Activated CD8-positive, alpha-beta memory T cell treated with anti-CD3 and anti-CD28 coated beads for 1 hour (primary cell): ENCODE measurements at places on chromosomes 13 and 19.

- DNase-seq: no peak
Measured at GRCh38 chr13:87754097-87754496, 82.9 kb downstream of the SLITRK5 start.

DNA sequence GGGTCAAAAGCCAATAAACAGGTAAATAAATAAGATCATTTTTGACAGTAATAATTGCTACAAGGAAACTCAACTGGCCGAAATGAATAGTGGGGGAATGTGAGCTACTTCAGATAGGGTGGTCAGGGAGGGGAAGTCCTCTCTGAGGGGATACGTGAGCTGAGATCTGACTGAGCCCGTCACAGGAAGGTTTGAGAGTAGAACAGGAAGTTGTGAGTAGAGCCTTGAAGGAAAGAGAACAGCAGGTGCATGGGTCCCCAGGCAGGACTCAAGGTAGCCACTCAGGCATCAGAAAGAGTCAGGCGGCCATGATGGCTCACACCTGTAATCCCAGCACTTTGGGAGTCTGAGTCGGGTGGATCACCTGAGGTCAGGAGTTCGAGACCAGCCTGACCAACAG lies 6.3 kb downstream of the IRGQ start:
- no peak for DNase-seq

GRCh38 chr19:13210941-13211340 lies 60.7 kb downstream of the IER2 start:
- DNase-seq: no peak

DNA sequence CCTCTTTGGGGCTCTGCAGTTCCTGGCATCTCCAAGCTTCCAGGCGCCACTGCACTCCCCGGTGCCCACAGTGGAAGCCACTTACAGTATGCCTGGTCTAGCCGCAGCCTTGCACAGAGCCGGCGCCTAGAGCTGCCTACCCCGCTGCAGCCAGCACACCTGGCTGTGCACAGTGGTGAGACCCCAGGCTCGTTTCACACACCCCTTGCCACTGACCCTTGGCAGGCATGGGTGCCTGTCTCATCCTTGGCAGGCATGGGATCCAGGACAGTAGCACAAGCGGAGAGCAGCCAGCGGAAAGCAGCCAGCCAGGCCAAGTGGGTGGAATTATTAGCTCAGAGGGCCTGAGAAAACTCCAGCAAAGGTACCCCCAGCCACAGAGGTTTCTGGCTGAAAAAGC lies 86.0 kb downstream of the SERP2 start:
- DNase-seq: no peak

- DNase-seq: no peak
Measured at GRCh38 chr19:48556163-48556562, 4.2 kb downstream of the SULT2B1 start.

GRCh38 chr19:1018932-1019615 lies 1.8 kb downstream of the TMEM259 start:
- DNase-seq: no peak

GRCh38 chr19:7973883-7974282 lies 30.4 kb upstream of the TIMM44 start:
- DNase-seq: no peak

GRCh38 chr19:50320596-50320995 lies 8.6 kb downstream of the KCNC3 start:
- DNase-seq: no peak

DNA sequence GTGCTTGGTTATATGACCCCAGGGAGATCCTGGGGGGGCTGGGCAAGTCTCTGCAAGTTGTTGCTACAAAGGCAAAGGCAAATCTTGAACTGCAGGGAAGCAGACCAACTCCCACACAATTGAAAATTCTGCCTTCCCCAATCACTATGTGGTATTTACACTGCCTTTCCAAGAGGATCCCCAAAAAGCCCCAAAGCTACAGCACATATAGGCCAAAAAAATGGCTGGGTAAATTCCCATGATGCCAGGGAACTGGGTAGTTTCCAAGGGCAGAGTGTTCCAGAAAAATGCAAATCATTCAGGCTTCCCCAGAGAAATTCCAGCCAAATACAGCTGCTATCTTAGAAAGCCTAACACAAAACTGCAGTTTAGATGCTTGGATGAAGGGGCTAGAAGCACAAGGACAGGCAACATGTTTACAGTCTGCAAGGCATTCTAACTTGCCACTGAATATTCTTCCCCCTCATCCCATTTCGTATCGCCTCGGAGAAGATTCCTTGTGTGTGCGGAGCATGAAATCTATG lies 6.2 kb downstream of the FOXO1 start:
- no peak for DNase-seq

DNA sequence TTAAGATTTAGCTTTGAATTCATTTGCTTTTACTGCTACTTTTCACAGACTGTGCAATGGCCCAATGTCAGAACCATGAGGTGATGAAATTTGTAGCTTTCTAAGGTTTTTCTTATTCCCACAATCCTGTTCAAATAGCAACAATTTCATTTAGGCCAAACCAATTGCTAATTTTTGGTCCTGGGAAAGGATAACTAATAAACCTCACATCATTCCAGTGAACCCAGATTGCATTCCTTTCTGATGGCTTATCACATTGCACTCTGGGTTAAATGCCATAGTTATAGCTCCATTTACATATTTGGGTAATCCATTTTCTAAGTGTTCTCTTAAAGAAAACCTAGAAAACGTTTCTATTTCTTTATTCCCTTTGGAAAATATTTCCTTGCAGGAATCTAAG lies 22.9 kb upstream of the POMP start:
- no peak for DNase-seq

GRCh38 chr19:28456252-28456651 lies 756.7 kb downstream of the UQCRFS1 start:
- no peak for DNase-seq

DNA sequence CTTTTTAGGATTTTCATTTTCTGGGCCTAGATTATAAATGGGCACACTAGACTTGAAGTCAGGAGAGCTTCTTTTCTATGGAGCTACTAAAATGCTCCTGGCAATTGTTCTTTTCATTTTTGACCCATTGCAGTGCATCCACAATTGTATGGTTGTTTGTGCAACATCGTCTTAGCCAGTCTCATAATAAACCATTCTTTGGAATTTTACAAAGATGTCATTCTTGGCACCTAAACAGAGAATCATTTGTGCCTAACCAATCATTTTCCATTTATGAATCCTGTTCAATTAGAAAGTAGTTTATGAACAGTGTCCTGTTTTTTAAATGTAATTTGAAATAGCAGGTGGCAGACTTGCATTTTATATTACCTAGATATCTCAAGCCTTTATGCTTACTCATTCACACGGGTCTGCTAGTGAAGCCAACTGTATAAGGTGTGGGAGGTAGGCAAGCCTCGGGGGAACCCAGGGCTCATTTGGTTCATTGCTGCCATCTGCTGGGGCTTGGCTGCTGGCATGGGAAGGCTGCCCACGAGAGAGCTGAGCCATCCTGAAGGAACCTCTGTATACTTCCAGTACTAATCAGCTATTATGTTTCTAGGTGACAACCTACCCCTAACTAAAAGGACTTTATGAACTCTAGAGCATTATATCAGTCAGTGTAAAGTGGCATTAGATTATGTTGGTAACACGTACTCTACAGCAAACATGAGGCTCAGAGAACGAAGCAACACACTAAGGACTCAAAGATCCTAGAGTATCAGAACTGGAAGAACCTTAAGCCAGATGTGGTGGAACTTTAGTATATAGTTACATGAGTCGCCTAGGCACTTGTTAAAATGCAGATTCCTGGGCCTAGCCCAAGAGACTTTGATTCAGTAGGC lies 60.0 kb downstream of the TPT1 start:
- peak; percentile 7 for DNase-seq

DNA sequence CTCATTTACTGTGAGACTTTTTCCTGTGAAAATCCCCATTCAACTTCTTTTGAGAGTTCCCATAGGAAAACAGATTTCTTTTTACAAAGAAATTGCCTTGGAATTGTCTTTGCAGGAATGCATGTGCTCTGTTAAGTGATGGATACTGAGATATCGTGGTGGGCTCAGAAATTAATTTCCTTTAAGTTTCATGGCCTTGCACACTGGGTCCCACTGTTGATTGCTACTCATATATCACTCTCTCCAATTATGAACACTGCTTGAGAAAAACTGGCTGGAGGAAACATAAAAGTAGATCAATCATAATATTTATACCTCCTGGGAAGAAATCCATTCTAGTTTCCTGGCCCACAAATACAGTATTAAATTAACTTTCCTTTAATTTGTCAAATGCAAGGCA lies 131.3 kb downstream of the OXGR1 start:
- no peak for DNase-seq

DNA sequence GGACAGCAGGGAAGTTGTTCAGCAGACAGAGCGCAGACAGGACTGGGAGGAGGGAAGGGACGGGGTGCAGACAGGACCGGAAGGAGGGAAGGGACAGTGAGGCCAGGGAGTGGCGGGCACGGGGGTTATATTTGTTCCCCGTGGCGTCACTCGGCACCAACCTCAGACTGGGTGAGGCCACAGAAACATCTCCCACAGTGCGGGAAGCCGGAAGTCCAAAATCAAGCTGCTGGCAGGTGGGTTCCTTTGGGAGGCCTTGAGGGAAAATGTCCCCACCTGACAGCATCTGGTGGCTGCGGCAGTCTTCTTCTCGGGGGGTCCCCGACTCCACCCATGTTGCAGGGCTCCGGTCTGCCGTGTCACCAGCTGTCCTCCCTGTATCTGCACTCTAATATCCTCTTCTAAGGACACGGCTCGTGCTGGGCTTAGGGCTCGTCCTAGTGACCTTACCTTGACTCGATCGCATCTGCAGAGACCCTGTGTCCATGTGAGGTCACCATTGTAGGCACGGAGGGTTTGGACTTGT lies 133.0 kb downstream of the STK24 start:
- DNase-seq: no peak

- DNase-seq: no peak
Measured at GRCh38 chr19:10523135-10523636, 5.9 kb upstream of the S1PR5 start.

GRCh38 chr19:33715462-33715861 lies 81.2 kb upstream of the KCTD15 start:
- DNase-seq: no peak

DNA sequence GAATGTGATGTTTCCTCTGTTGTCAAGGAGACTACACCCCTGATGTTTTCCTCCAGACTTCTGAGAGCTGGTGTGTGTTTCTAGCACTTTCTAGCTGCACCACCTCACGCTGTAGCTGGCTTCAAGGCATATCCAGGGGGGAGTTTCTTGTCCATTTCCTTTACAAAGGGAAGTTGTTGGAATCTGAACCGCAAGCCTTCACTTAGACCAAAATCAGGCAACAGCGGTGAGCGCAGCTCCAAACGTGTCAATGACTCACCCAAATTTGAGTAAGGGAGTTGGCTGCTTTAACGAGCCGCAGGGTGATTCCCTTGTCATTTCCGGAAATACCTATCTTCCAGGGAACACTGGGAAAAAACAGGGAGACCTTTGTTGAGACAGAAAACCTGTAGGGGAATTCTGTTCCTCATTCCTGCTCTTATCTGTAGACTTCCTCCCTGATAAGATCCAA lies 2.5 kb downstream of the LDLR start:
- DNase-seq: no peak

DNA sequence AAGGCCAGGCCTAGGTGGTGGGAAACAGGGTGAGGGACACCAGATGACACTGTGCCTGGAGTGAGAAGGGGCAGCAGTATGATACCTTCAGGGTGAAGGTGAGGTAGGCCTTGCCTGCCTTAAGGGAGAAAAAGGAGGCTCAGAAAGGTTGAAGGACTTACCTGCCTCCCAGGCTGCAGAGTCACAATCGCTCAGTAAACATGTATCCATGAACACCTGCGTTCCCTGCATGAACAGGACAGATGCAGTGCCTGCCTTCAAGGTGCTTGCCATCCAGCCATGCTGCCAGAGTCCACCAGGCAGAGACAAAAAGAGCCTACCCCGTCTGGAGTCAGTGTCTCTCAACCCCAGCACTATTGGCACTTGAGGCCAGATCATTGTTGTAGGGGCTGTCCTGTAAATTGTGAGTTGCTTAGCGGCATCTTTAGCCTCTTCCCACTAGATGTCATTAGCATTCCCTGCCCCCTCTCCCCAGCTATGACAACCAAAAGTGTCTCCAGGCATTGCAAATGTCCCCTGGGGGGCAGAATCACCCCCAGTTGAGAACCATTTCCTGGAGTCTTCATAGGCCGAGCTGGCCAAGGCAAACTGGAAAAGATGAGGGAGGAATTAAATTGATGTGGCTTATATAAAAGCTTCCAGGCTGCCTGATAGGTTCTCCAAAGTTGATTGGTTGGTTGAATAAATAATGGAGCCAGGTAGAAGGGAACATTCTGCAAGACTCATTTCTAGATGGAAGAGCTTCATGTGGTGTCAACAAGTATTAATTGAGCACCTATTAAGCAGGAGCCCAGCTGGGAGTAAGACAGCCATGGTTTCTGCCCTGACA lies 1.7 kb downstream of the MAP3K10 start:
- no peak for DNase-seq

- no peak for DNase-seq
Measured at GRCh38 chr19:40466985-40467734, at the start of gene SPTBN4. SPTBN4 (plus strand) TSS chr19:40467001; CDS start chr19:40472622, 5,621 bp downstream.

DNA sequence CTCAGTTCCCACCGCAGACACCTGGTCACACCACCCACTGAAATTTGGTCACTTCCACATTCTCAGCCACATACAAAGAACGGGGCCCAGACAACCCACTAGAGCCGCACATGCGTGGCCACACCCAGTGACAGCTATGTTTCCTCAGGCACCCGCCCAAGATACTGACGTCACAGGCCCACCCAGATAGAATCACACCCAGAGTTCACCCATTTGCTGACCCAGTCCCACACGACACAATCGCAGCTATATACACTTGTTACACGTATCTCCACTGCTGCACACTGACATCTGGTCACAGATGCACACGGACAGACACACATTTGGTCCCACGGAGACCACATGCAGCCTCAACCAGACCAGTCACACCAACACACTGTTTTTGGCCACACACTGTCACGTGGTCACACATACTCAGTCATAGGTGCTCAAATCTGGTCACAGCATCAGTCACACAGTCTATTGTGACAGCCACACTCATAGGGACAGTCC lies 2.9 kb downstream of the NUMBL start:
- DNase-seq: no peak

GRCh38 chr13:23979361-23980159 lies 82.3 kb upstream of the C1QTNF9B start:
- peak; percentile 3 for DNase-seq

- DNase-seq: no peak
Measured at GRCh38 chr19:16258440-16258903, 60.8 kb downstream of the AP1M1 start.

DNA sequence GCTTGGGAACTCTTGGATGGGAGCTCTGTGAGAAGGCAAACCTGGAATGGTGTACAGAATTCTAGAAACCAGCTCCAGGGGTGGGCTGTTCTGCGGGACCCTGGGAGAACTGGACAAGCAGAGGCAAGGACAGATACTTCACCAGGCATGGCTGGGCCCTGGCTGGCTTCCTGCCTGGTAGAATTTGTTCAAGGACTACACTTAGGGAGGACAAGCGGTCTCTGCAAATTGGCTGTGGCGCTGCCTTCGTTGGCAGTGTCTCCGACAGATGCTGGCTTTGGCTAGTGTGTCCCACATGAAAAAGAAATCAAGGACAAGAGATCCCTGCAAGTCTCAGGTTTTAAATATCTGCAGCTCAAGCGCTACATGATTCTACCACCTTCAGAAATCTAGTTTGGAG lies 12.4 kb downstream of the CEBPG start:
- no peak for DNase-seq
